Stimulated activated CD4-positive, alpha-beta T cell treated with anti-CD3 and anti-CD28 coated beads, TNF-alpha, amount 100 ng/mL, for 1 hour (primary cell): ENCODE measurements at places on chromosomes 7 and 10.

GRCh38 chr7:77687747-77688144, 8.5 kb upstream of the RSBN1L start:
- DNase-seq, result no peak

DNA sequence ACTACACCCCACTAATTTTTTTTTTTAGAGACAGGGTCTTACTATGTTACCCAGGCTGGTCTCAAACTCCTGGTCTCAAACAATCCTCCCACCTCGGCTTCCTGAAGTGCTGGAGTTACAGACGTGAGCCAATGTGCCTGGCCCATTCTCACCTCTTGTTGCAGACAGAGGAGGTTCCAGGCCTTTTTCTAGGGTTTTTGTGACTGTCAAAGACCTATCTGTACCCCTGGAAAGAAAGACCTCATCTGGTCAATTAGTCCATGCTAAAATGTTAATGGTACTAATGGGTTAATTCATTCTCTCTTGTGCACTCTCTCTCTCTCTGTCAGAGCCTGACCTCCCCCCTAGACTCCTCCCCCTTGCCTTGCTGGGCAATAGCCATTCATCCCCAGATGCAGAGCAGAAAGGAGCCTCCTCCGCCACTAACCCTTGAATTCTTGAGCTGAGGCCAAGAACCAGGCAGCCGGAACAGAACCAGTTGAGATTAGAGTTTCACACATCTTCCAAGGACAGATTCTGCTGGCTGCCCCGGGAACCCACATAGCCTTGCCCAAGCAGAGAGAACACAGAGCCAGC, 209.7 kb downstream of the SKIDA1 start:
- DNase-seq, result no peak

DNA sequence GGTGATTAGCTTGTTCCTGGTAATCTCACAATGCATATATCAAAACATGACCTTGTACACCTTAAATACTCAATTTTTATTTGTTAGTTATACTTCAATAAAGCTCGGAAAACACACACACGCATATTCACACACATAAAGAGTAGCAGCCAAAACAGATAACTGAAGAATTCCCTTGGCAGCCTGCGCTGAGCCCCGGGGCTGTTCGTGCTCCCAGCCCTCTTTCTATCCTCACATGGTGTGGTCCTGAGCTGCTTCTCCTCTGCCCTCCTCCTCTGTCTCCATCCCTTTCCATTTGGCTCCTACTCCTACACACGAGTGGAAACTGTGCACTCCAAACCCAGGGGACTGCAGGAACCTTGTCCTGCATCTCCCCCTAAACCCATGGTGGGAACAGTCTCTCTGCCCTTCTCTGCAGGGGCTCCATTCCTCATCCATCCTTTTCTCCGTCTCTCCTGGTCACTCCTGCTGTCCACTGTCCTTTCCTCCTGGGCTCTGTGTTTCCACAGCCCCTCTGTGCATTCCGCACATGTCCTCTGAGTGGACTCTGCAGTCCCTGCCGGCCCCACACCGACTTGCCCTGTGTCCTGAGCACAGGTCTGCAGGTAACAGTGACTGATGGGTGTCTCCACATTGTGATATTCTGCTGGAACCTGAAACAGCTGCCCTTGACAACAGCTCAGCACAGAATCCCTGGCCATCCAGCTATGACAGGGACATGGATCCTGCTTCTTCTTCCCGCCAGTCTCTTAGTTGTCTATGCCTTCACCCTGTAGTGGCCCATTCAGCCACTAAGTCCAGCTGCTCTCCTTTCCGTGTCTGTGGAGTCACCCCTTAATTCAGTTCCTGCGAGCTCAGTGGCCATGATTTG, 216.8 kb upstream of the ZNF32 start:
- DNase-seq, result no peak

DNA sequence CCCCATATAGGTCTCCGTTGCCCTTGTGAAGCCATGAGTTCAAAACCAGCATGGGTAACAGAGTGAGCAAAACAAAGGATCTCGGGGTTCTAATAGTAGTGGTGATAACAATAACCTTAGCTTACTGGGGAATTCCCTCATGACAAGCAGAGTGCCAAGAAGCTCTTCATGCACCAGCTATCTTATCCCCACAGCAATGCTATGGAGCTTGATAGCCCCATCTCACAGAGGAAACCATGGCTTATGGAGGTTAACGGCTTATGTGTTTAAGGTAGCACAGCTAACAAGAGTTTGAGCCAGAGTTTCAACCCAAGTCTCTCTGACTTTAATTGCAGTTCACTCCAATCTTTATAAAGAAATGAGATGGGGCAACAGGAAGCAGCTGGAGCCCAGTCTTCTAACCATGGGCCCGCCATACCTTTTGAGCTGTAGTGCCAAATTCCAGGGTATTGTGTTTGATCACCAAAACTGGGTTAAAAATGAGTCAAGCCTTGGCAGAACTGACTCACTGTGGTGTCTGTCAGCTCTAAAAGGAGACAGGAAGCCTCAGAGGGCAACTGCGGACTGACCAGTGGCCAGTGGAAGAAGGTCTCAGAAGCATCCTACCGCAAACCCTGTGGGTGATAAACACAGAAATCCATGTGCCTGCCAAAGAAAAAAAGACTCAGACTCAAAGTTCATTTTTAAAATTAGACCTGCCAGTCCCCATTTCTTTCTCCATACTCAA, 16.5 kb upstream of the PLAU start:
- DNase-seq, result no peak
